ENCODE measurements at places on chromosomes 3 and 15.

DNA sequence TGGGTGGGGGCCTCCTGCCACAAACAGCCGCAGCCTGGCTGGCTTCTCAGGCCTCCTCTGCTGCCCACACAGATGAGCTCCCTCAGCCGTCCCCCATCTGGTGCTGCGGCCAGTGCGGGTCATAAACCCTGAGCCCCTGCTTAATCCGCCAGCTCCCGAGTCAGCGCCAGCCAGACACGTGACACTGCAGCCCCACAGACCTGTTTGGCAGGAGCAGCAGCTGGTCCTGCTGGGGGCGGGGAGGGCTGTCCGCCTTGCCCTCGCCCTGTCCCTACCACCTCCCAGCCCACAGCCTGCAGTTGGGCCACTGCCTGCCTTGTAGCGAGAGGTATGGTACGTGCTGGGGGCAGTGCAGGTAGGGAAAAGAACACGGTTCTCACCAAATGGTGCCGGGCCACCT is 86.2 kb downstream of the IQSEC1 start:
- no peak for DNase-seq

- no peak for DNase-seq
Observed at GRCh38 chr3:195227871-195228270, 43.1 kb downstream of the XXYLT1 start.

- DNase-seq, result no peak
Observed at GRCh38 chr3:24492971-24493551, 1.6 kb downstream of the THRB start.

DNA sequence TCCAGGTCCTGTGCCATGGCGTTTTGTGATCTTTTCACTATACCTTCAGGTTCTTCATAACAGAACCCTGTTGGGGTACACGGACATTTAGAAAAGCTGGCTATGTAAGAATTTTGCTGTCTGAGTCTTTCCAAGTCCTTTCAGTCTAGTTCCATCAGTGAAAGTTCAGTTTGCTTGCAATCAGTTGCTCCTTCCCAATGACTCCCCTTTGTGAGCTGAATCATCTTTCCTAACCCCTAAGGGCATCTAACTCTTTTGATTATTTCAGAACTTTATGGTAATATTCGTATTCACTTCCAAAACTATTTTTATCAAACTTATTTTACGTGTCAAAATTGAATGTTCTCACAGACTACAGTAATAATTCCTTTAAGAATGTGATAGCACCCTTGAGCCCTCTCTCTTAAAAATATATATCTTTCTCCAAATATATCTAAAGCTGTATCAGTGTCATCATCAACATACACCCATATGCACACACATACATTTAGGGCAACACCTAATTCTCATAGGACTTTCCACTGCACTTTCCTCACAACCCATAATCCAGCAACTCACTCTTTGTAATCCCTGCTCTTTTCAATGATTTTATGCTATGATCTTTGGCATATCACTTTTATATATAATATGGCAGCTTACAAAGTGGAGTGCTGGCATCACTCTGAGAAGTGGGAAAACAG is 263.7 kb downstream of the GBE1 start:
- no peak for DNase-seq

- no peak for DNase-seq
Observed at GRCh38 chr3:103247459-103247858, 812.6 kb downstream of the ZPLD1 start.

DNA sequence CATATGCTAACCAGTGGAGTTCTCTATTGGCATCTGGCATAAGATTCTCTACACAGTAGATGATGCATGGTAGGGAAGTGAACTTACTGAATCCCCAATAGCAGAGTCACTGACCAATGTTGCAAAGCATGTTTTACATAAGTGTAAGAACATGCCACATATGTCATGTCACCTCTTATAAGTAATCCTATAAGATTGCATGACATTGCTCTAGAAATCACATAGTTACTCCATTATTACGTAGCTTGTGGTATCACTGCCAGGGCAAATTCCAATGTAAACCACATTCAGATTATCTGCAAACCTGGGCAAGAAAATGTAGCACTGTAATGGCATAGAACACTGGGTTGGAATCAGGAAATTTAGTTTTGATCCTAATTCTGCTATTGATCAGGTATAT is 198.2 kb upstream of the UMPS start:
- DNase-seq, result no peak

GRCh38 chr15:69141286-69141701 is 19.1 kb upstream of the GLCE start:
- no peak for DNase-seq

- no peak for DNase-seq
Observed at GRCh38 chr3:49519296-49519695, 35.0 kb upstream of the BSN start.

- DNase-seq, result no peak
Observed at GRCh38 chr3:10055097-10055496, 28.9 kb downstream of the FANCD2 start.

DNA sequence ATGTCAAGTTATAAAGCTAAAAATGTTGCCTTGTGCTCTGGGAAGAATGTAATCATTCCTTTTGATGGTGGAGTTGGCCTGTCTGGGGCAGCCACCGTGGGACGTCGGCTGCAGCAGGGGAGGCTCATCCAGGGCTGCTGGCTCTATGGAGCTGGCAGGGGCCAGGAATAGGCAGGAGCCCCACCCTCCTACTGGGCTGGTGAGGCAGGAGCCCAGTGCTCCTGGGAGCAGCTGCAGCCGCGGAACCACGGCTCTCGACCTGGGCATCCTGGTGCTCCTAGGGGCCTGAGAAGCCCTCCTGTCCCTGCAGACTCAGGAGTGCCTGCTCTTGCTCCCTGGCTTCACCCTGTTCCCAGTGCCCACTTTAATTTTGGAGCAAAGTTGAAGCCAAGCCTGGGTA is 127.1 kb downstream of the DIPK2A start:
- DNase-seq, result no peak

DNA sequence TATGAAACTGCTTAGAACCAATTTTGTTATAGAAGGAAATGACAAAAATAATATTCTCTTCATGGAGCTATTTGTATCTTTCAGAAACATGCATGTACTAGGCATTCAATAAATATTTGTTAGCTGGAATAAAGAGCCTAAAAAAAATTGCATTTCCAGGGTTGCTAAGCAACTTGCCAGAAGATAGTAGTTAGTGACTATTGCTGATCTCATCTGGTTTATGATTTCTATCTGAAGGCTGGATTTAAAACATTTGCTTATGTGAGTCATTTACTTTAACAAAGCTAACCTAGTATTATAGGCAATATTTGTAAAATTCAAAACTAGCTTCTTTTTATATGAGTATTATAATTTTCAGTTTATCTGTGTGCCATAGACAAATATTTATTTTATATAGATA is 78.3 kb downstream of the NAALADL2 start:
- no peak for DNase-seq

DNA sequence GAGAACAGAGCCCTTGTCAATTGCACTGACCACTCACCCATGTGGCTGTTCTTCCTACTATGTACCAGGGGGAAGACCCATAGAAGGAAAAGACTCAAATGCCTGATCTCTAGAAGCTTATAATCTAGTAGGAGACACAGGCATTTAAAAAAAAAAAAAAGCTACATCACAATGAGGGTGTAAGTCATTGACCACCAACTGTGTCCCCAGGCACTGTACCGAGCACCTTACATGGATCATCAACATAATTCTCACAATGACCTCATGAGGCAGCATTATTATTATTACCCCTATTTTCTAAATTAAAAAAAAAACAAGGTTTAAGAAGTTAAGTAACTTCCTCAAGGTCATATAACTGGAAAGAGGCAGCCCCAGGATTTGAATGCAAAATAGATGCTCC is 247.4 kb downstream of the SHOX2 start:
- DNase-seq, result no peak

DNA sequence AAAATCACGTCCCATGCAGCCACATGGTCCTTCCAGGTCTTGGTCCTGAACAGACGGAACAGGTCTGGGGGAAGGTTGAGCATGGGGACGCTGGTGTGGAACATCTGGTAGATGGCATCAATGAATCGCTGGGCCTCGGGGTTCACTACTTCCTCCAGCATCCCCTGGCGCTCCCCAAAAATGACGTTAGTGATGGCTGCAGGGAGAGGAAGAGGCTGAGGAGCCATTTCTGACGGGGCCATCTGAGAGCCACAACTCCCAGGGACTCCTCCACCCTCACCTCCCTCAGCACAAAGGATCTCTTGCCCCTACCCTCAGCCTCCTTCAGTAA is 23.7 kb downstream of the CYP11A1 start:
- DNase-seq, result no peak

GRCh38 chr3:33787328-33788009 is 11.0 kb upstream of the PDCD6IP start:
- DNase-seq, result peak; percentile 79

- DNase-seq, result no peak
Observed at GRCh38 chr3:85007195-85008094, 48.7 kb downstream of the CADM2 start.

GRCh38 chr3:194399874-194400411 is 877 bp upstream of the GP5 start:
- no peak for DNase-seq

DNA sequence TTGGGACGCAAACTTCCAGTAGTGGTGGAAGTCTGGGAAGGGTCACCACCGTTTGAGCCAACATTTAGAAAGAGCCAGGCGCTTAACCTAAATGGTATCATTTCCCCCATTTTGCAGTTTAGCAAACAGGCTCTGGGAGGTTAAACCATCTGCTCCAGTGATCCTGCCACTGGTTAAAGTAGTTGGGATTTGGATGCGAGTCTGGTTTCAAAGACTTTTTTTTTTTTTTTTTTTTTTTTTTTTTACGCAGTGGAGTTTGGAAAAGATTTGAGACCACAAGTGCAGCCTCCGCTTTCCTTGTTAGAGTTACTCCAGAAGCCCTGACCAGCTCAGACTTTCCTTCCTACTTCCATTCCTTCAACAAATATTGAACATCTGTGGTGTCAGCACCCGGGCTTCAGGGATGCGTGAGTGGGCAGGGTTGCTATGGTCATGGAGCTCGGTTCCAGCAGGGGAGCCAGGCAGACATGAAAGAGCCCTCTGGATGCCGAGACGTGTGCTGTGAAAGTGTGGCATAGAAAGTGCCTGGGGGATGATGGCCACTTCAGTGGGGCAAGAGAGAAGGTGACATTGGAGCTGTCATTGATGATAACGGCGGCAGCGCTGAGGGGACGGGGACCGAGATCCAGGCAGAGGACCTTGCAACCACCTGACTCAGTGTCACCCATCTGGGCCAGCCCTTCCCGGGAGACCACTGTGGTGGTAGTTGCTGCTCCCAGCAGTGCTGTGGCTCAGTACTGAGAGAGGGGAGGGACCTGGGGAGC is 1.1 kb upstream of the RNU6-1 start:
- DNase-seq, result no peak

- DNase-seq, result no peak
Observed at GRCh38 chr3:73509816-73510215, 114.9 kb downstream of the PDZRN3 start.

DNA sequence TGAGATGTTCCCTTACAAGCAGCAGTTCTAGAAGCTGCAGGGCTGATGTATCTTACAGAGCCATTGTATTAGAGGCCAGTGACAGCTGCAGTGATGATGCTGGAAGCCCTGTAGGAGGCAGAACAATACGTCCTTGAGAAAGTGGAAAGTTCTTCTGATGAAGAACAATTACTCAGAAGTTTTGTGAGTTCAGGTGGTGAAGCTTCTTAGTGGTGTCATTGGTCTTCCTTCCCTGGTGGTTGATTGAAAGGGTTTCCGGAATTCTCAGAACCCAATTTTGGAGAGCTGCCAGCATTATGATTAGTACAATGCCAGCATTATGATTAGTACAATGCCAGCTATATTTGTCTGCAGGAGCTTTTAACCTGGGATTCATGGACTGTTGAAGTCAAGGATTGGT is 356.4 kb downstream of the MFSD1 start:
- DNase-seq, result no peak

DNA sequence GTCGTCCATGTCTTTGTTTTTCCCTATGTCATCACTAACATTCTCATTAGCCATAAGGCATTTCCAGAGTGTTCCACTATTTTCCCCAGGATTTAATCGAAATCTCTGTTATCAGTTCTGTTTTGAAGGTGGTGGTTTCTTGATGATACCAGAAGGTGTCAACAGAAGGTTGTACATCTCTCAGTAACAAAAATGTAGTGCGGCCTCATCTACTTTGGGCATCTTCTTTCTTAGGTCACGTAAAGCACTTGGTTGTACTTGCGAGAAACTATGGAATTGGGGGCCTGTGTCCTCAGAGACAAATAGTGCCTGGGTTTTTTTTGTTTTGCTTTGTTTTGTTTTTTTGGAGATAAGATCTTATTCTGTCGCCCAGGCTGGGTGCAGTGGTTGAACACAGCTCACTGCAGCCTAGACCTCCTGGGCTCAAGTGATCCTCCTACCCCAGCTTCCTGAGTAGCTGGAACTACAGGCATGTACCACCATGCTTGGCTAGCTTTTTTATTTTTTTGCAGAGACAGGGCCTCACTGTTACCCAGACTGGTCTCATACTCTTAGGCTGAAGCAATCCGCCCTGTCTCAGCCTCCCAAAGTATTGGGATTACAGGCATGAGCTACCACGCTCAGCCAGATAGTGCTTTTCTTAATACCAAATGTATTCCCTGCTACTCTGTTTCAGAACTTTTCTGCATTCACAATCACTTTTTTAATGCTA is 61.2 kb upstream of the FURIN start:
- no peak for DNase-seq

- no peak for DNase-seq
Observed at GRCh38 chr15:67188551-67189218, 65.8 kb downstream of the AAGAB start.

- no peak for DNase-seq
Observed at GRCh38 chr3:193852901-193853300, 259.9 kb downstream of the OPA1 start.

DNA sequence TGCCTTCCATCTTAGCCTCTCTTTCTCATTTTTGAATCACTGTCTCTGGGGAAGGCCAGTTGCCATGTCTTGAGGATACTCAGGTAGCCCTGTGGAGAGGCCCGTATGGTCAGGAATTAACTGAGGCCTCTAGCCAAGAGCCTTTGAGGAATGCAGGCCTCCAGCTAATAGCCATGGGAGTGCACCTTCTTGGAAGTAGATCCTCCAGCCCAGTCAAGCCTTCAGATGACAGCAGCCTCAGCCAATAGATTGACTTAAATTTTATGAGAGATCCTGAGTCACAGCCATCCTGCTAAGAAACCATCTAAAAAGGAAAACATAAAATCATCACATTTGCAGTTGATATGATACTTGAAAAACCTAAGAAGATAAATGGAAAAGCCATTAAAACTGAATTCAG is 112.5 kb upstream of the BNIP2 start:
- no peak for DNase-seq

All from prostate gland (tissue), 2 donors.